ENCODE measurements at places on chromosomes 6 and 20.

DNA sequence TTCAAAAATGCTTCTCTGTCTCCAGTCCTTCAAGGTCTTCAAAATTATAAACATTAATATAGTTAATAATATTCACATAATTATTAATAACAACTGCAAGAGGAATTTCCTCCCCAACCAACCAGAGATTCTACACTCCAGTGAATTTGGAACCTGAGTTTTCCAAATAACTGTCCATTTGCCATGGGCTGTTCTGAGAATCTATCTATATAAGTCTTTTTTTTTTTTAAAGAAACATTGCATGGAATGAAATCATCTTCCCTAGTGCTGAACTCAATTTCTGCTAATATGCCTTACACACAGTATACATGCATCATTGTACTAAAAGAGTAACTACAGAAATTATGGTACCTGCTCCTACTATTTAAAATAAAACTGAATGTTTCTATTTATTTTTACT, 113.9 kb downstream of the SLC22A3 start:
- no peak for DNase-seq

DNA sequence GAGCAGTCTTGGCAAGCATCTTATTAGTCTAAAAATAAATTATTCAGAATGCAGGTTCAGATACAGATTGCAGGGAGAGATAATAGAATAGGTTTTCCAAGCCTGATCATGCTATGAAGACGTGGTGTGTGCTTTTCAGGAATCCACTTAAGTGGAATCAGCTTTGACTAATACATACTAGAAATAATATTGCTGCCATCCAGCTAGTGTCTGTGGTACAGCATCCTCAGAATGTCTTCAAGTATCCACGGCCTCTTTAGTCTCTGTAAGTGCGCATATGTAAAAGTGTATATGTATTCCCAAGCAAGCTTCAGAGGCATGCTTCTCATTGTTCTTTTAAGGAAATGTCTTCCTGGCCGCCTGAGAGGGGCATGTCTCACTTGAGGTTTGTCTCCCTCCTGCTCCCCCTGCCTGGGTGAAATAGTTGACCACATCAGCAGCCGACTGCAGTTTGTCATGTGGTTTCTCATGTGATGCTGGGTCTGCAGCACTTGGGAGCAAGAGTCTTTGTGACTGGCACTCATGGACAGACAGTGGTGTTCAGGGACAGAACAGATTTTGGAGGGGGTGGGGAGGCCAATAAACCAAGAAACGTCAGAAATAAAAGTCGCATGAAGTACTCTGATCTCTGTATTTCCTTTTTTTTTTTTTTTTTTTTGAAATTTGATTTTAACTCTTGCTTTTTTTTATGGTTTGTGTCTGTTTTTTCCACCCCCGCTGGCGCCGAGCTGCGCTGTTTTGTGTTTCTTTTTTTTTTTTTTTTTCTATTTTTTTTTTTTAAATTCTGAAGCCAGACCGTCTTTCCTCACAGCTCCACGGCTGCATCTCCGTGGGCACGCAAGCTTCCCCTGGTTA, 150.8 kb downstream of the PRL start:
- no peak for DNase-seq

GRCh38 chr6:169236988-169237387, 16.7 kb downstream of the THBS2 start:
- no peak for DNase-seq

DNA sequence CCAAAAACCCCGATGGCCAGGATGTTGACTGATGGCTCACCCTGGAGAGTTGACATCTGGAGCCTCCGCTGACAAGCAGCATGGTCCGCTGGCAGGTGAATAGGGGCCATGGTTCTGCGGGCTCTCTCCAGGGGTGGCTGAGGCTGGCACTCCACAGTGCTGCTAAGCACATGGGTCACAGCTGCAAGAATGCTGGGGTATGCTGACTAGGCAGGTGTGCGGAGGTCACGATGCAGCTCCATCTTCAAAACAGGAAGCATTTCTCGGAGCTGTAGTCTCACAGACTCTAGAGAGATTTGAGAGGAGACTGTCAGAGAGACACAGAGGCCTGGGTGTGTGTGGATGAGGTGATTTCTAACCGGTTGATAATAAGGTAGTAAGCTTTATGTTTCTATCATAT, 341.6 kb downstream of the NRN1 start:
- no peak for DNase-seq

DNA sequence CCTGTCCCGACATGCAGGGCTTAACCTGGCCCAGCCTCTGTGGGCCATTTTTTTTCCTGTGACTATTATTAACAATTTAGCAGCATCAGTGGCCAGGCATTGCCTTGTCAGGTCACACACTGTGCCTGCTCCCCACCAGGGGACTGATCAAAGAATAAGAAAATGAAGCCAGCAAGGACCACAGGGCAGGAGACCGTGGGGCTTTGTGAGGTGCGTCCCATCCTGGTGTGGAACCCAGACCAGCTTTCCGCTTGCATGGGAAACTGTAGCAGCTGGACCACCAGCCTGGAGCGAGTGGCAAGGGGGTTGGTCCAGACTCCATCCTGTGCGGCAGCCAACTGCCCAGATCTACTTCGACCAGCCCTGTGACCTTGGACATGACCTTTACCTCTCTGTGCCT, 218.3 kb downstream of the ANKRD60 start:
- no peak for DNase-seq

- DNase-seq = no peak
Measured at GRCh38 chr6:897528-898207, 204.7 kb upstream of the EXOC2 start.

GRCh38 chr6:56091159-56091869, 156.1 kb downstream of the COL21A1 start:
- no peak for DNase-seq

- DNase-seq = no peak
Measured at GRCh38 chr6:3754776-3755175, 3.3 kb upstream of the PXDC1 start.

GRCh38 chr6:163308629-163309440, 105.7 kb upstream of the QKI start:
- no peak for DNase-seq

DNA sequence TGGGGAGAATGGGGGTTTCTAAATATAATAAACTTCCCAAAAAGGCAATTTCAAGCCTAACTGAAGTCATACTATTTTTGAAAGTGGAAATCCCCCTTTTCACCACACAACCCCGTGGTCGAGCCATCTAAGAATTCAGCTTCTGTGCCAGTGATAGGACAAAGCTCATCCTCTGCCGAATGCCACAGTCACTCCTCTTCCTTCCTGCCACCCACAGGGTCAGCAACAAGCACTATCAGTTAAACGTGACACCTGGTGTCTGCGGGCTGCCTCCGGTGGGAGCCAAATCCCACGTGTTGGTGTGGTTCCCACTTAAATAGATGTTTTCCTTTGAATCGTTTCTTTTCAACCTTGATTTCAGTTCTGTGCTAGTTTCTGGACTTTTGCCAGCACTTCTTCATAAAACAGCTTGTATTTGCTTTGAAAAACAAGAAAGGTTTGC, 60.7 kb downstream of the TNFAIP3 start:
- DNase-seq = no peak

GRCh38 chr6:137846772-137847313, 20.2 kb upstream of the TNFAIP3 start:
- no peak for DNase-seq

DNA sequence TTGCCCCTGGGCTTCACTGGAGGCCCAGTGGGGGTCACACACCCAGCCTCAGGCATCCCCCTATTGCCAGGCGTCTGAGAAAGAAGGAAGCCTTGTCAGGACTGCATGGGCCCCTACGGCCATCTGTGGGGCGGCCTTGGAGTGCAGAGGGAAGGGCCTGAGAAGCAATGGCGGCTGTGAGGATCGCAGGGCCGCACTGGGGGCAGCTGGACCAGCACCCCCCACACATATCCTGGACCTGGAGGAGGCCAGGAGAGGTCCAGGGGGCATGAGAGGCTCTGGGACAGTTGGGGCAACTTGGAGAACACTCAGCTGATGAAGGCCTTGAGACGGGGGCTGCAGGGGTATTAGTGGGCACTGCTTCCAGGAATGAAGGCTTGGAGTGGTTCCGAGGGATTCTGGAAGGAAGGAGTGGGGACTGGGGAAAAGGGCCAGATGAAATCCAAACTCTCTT, 16.5 kb downstream of the MDFI start:
- no peak for DNase-seq
